ENCODE measurements at places on chromosomes 16 and 17.

DNA sequence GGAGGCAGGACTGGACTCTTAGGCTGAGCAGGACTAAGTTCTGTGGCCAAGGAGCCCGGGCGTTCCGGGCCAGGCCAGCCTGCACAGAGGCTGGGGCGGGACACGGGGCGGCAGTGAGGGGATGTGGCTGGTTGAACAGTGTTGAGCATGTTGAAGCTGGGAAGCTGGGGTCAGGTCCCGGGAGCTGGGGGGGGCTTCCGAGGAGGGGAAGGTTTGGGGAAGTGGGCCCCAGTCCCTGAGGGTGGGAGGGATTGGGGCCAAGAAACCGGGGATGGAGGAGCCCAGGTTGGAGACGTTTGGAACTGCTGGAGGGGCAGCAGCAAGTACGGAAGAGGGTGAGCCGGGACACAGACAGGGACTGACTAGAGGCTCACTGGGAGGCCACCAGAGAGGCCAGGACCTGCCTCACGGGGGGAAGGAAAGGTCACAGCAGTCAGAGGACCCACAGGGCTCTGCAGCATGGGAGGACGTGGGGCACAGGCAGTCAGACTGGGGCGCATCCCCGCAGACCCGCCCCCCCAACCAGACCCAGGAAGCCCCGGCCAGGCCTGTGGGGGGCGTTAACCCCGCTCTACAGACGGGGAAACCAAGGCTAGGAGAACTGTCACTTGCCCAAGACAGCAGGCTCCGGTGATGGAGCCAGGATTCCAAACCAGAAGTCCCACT is 9.5 kb downstream of the TAX1BP3 start:
- DNase-seq, result no peak

- no peak for DNase-seq
Observed at GRCh38 chr17:5931616-5932015, 138.6 kb upstream of the WSCD1 start.

GRCh38 chr17:82567286-82567685 is 47.8 kb downstream of the FOXK2 start:
- DNase-seq, result no peak

- DNase-seq, result no peak
Observed at GRCh38 chr17:67043283-67043682, 1.1 kb upstream of the CACNG1 start.

DNA sequence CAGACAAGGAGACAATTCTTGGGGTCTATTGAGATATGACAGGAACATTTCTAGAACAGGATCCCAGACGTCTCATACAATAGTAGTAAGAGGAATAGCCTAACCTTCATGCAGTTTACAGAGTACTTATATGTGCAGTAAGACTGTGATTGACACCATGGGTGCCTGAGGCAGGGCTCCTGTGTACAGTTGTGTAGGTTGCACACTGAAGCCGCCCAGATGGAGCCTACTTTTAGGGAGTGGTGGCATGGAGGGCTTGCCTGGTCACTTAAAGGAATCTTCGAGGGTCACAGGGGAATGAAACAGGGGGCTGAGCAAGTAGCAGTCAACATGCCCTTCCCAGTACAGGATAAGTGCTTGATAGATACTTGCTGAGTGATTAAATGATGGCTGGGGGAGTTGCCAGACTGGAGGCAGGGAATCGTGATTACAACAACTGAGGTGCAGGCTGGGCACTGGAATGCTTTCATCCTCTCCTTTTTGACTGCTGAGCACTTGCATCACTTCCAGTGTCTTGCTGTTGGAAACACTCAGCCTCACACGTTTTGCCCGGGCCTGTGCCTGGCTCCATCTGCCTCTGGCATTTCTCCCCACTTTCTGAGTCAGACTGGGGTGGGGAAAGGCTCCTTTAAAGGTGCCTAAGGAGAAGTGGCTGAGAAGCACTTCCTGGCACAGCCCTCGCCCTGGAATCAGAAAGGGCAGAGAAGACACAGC is 71.0 kb downstream of the COPRS start:
- DNase-seq, result no peak
